ENCODE measurements at places on chromosomes 1 and 21.
A peak's percentile ranks its signal among the peaks of the same experiment; 100 is the strongest.

- no peak for DNase-seq
Observed at GRCh38 chr1:160429702-160430535, 29.6 kb downstream of the VANGL2 start.

DNA sequence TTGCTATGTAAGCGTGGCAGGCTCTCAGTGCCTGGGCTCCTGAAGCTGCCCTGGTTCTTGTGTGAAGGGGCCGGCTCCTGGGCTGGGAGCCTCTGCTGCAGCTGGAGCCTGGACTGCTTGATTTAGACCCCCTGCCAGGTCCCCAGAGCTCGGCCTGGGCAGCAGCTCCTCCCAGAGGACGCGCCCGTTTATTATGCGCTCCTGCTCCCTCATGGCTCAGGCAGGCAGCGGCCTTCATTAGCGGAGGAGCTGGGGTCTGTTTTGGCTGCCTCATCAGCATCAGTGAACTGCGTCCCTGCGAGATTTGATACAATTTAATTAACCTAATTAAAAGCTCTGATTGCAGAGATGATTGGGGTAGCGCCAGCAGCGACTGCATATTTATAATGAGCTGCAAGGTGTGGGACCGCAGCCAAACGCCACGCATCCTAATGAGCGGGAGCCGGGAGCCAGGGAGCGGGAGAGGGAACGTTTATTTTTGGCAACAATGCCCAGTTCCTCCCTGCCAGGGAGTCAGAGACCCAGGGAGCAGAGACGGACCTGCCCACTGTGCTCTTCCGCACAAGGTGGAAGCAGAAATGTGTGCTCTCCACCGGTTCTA, 16.6 kb downstream of the UTP11 start:
- DNase-seq, result peak; percentile 77

- DNase-seq, result no peak
Observed at GRCh38 chr1:174786358-174786757, 213.4 kb upstream of the CACYBP start.

- no peak for DNase-seq
Observed at GRCh38 chr1:38563942-38564735, 295.4 kb downstream of the RRAGC start.

GRCh38 chr1:942864-943533, 16.1 kb downstream of the NOC2L start:
- no peak for DNase-seq

DNA sequence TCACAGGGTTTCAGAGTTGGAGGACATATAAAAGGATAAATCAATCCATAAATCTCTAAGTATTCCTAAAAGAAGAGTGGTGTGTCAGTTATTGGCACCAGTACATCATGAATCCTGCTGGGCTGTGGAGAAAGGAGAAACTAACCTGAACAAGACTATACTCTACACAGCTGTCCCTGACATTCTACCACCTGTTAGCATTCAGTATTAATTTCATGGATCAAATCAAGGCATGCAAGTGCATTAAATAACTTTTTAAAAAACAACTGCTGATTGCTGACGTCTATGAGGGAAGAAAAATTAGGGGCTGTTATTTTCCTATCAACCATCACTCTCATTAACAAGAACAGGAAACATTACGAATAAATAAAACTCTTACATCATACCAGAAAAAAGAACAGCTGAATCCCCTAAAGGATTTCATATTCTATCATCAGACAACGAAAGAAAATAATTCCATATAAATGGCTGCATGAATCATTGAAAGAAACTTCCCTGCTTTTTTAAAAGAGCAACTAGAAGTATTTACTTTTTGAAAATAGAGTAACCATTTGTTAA, 121.7 kb downstream of the ATF6 start:
- no peak for DNase-seq

GRCh38 chr1:105100102-105100501, 1350.4 kb downstream of the AMY1C start:
- DNase-seq, result peak; percentile 97

GRCh38 chr1:15942661-15943327, 33.1 kb downstream of the ZBTB17 start:
- no peak for DNase-seq

- DNase-seq, result peak; percentile 11
Observed at GRCh38 chr1:228315945-228316588, 90.6 kb downstream of the TRIM11 start.

DNA sequence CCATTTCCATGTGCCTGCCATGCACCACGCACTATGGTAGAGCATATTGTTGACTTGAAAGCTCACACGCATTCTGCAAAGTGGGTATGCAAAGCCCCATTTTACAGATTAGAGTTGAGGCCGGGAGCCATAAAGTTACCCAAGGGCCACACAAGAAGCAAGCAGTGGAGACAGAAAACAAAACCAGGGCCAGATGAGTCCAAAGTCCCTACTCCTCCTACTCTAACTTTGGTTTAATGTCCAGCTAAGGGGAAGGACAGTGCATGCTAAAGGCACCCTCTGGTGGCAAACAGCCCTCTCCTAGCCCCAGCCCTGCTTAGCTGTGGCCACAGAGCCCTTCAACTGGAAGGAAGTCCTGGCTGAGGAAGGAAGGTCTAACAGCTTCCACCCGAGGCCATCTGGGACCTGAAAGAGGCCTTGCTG, 74.9 kb downstream of the SLC66A1 start:
- no peak for DNase-seq

- no peak for DNase-seq
Observed at GRCh38 chr1:9833632-9834031, 9.9 kb upstream of the CLSTN1 start.

DNA sequence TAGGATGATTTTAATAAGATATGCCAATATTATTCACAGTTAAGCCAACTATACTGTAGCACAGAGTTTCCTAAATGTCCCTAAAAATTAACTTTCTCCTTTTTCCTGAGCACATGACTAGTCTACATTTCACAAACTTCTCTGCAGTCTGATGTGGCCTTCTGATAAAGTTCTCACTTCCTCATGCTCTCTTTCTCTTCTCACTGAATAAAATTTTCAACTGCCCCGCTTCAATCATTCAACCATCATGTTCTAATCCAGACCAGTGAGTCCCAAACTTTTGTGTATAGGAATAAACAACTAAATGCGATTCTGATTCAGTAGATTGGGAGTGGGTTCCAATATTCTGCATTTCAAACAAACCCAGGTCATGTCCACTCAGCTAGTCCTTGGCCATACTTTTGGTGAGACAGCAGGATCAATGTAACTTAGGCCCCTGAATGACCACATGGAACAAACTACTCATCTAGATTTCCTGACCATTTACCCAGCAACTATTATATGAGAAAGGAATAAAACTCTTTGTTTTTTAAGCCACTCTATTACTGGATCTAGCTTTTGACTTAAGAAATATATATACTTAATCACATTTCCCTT, 20.1 kb downstream of the TUT4 start:
- no peak for DNase-seq

DNA sequence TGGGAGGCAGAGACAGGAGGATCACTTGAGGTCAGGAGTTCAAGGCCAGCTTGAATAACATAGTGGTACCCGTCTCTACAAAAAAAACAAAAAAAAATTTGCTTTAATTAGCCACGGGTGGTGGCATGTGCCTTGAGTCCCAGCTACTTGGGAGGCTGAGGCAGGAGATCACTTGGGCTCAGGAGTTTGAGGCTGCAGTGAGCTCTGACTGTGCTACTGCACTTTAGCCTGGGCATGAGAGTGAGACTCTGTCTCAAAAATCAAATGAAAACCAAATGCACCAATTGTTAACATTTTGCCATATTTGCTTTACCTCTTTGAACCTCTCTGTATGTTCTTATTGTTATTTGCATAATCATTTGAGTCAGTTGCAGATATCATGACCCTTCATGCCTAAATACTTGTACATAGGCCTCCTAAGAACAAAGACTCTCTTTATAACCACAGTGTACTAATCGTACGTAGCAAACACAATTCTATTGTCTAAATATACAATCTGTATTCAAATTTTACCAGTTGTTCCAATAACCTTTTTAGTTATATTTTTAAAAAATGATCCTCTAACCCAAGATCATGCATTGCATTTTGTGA, 8.5 kb upstream of the NID1 start:
- no peak for DNase-seq

DNA sequence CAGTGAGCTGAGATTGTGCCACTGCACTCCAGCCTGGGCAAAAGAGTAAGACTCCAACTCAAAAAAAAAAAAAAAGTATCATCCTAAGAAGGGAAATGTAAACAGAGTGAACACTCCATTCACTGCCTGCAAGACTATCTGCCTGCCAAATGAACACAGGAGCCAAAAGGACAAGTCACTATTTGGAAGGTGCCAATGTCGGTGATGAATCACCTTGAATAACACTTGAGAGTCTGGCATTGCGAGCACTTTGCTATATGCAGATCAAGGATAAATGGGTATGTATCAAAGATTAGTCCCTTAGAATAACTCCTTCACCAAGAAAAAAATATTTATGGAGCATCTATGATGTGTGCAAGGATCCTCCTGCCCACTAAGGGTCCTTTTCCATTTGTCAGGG, 6.6 kb downstream of the UBR4 start:
- DNase-seq, result no peak

DNA sequence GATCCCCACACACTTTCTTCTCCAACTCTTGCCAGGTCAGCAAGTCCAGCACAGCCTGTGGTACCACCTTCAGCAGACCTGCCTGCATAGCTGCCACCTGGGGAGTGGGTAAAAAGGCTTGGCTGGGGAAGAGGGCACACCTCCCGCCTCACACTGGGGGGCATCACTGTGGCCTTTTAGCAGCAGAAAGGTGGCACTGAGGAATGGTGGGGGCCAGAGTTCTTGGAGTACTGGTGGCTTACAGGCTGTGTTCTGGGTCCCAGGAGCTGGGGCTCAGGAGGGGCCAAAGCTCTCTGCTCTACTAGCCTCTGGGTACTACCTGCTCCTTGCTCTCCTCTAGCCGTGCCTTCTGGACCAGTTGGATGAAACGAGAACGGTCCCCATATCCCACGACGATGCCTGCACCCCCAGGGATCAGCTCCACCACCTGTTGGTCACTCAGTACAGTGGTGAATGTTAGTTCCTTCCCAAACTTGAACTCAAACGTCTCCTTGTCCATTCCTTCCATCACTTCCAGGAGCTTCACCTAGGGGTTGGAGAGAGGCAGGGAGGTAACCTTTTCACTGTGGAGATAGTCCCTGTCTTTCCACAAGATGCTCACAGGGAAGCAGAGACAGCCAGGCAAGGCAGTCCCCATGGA, 6.7 kb downstream of the HECTD3 start:
- no peak for DNase-seq

DNA sequence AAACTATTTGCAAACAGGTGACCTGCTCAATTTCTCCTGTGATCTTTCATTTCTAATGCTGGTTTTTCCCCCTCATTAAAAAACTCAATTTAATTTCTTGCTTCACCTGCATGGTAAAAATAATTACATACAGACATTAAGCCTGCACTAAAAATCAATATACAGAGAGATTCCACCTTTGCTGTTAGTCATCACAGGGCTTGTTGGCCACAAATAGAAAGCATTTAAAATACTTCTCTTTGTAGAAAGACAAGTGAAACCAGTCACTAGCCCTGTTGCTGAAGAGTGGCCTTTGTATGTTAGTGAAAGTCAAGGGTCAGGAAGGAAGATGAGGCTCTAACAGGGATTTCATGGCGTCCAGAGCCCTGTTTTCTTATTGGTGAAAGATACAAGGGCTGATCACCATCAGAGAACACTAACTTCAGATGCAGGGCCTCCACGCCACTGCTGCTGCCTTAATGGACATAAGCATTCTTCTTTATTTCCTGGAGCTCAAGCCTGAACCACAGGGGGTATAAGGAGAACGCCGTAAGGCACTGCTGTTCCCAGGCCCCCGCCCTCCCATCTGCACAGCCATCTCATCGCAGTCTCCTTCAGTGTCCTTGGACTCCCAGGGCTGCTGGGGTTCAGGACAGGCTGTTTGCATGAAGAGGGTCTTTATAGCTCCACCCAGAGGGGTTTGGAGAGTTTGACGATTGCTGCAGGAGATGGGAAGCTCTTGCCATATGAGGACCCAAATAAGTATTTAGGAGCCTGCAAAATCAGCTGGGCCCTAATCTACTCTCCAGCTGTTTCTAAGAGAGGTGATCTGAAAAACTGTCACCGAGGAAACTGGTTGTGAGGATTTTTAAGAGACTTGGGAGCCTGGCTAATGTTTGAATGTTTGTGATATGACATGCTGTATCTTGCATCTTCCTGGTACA, 117.3 kb upstream of the IRF2BP2 start:
- peak; percentile 67 for DNase-seq

- no peak for DNase-seq
Observed at GRCh38 chr1:65527707-65528503, 107.4 kb downstream of the LEPR start.

DNA sequence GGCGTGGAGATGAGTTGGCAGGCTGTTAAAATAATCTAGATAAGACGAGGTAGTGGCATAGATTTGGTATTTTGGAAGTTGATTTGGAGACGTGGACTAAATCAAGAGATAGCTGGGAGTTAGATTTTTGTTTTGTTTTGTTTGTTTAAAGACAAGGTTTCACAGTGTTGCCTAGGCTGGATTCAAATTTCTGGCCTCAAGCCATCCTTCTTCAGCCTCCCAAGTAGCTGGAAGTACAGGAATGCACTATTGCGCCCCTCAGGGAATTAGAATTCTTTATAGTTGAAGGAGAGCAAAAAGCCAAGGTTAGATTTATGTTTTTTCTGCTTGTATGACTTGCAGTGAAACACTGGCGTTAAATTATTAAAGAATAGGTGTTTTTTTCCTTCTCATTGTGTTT, 22.3 kb upstream of the SNRPE start:
- no peak for DNase-seq

DNA sequence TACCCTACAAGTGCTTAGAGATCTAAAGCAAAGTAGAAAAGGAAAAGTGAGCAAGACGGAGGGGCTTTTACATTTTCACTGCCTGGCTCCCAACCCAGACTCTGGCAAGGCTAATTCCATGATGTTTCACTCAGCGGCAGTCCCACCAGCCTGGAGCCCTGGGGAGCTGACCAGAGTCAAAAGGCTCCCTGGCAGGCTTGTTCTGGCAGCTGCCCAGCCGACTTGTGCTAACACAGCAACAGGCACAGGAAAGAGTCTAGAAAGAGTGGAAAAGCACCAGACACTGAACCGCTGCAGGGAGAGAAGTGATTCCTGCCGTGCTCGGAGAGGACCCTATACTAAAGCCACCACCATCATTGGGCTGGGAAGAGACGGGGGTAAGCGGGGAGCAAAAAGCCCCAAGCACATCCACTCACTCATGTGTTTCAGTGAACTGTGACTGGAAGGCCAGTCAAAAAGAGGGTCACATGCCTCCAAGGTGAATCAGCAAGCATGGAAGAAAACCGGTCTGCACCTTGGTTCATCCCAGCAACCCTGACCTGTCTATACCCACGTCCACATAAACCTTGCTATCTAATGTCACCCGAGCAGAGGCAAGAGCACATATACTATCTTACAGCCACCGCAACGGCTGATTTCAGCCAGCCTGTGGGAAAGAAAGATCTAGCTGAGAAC, 8.0 kb downstream of the SMIM12 start:
- DNase-seq, result no peak

Measured in NCI-H146 (cell line).